ENCODE measurements at places on chromosomes 6 and 20.

DNA sequence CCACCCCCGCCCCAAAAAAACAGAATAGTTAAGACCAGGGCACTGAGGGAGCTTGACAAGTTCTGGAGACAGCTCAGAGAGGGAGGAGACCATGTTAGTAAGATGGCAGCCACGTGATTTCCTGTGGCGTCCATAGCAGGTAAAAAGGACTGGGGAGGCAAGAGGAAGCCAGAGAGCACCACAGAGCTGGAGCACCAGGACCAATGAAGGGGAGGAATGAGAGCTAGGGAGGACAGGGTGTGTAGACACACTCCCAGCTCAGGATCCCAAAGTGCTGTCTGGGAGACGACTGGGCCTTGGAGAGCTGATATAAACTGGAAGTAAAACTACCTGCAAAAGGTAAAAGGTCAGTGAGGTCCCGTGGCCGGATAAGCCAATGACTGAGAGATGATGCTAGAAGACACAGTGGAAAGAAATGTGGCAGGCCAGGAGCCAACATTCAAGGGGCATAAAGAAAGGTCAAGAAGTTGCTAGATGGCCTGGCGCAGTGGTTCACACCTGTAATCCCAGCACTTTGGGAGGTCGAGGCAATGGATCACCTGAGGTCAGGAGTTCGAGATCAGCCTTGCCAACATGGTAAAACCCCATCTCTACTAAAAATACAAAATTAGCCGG, 39.0 kb downstream of the SLC23A2 start:
- peak; percentile 23 for ATAC-seq

GRCh38 chr20:36542516-36543183, 1.3 kb downstream of the MYL9 start:
- no peak for ATAC-seq

GRCh38 chr6:152723398-152723797, 25.7 kb downstream of the MYCT1 start:
- no peak for ATAC-seq

DNA sequence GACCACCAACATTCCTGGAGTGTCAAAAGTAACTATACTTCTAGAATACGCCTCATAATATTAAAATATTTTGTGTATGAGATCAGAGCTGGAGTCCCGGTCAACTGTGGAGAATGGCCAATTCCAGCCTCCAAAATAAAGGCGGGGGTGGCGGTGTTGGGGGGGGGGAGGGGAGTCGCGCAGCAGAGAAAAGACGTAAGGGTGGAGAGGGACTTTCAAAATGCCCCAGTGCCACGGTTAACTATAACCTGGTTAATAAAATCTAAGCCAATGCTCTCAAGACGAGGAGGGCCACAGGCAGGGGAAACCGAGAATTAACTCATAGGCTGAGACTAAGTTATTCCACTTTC, 1.3 kb downstream of the NUP153 start:
- ATAC-seq, result no peak

- ATAC-seq, result no peak
Observed at GRCh38 chr6:15937602-15938001, 191.3 kb upstream of the MYLIP start.

- no peak for ATAC-seq
Observed at GRCh38 chr20:17179840-17180239, 47.0 kb upstream of the PCSK2 start.

GRCh38 chr20:10856237-10857015, 182.6 kb upstream of the JAG1 start:
- no peak for ATAC-seq

DNA sequence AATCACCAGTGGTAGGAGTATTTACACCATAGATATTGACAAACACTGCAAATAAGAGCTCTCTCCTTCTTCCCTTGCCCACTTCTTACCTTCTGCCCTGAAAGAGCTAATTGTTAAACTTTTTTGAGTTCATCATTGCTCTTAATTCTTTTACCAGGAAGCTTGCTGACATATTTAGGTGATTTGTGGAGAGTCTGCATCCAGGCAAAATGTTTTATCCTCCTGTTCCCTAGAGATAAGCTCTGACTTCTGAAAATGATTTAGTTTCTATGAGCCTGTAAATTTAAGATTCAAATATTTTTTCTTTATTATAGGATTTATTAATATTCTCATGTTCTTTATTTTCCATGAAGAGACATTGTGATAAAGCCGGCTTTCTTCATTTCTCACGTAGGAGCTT, 81.5 kb downstream of the ADGRB3 start:
- ATAC-seq, result no peak

DNA sequence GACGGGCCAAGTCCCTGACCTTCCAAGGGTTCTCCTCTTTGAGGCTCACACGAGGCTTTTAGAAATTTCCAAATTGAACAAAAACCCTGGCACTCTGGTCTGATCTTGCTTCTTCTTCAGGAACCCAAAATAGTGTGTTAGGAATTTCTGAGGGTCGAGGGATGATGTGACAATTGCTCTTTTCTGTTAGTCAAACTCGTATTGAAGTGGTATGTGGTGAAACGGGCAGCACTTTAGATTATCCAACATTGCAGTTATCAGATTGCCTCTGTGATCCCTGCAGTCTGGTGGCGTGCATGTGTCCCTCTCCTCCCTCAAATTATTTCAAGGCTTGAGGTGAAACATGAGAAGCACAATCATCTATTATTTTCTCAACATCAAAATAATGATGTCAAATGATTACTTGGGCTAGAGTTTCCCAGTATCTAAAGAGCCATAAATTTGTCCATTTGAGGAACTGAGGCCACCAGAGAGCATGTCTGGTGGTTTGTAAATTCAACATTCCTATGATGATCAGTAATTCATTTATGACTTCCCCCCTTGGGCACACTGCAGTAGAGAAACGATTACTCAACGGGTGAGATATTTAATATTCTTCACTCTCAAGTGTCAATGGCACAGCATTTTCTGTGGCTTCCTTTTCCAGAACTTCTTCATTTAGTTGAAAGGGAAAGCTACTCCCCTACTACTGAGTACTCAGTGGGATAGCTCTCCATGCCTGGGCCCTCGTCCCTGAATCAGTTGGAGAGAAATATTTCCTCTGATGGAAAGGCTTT, 308.6 kb upstream of the MAP3K7 start:
- no peak for ATAC-seq

DNA sequence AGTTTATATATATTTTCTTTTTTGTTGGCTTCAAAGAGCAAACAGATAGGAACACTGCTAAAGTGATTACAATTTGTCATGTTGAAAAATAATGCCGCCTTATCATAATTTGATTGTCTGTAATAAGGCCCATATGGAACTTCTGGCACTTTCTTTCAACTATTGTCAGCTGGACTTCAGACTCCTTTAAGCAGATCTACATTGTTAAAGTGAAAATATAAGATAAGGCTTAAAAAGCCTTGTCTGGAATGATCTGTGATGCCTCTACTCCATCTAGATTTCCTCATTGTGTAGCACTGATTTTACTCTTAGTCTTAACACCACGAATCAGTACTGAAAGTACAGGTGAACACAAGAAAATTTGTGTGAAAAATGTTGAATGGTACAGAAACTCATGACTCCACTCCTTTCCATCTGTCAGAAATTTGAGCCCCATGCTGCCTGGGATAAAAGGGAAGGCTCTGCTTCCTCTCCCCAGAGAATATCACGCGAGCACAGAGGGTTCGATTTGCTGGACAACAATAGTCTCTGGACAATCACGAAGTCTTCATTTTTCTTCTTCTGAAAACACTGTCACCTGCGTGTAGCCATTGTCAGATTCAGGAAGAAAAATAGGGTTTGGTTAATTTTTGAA, 56.0 kb downstream of the BCAS1 start:
- no peak for ATAC-seq

DNA sequence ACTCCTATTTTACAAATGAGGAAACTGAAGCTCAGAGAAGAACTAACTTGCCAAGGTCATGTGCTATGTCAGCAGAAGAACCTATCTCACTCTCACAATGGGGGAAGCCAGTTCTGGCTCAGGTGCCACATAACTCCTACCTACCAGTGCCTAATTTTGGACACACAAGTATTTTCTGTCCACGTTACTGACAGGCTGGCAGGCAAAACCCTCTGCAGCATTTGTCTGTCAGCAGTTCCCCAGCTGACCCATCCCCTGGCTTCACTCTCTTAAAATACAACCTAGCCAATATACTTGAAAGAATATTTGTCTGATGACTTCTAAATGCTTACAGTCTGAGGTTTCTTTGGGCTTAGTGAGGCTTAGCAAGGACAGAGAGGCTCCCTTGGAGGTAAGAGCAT, 15.5 kb downstream of the GSS start:
- no peak for ATAC-seq

DNA sequence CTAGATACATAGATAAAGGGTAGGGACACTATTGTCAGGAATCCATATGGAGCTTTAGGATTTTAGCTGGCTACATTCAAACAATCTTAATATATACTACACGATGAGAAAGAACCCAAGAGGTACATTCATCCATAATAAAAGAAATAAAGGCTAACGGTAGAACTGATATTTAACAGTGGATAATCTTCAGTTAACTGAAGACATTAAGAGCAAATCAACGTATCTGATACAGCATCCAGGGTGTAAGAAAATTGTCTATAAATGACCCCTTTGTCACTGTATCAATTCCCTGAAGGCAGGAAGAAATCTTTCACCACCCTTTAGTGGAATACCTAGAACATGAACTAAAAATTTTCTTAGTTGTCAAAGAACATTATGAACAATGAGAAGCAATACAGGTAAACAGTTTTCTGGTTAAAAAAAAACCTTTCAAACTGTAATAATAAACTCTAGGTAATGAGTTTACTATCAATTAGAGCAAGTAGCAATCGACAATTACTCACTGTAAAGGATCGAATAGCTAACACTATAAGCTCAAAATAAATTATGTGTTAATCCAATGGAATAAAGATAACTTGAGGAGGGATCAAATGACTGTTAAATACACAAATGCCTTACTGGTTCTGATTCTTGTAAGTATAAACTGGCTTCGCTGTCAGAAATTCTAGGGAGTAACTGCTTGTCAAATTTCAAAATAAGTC, 11.8 kb downstream of the ROMO1 start:
- no peak for ATAC-seq

- ATAC-seq, result peak; percentile 61
Observed at GRCh38 chr6:150016324-150017185, 8.8 kb downstream of the RAET1L start.

GRCh38 chr6:78308025-78308424, 559.3 kb upstream of the IRAK1BP1 start:
- no peak for ATAC-seq

DNA sequence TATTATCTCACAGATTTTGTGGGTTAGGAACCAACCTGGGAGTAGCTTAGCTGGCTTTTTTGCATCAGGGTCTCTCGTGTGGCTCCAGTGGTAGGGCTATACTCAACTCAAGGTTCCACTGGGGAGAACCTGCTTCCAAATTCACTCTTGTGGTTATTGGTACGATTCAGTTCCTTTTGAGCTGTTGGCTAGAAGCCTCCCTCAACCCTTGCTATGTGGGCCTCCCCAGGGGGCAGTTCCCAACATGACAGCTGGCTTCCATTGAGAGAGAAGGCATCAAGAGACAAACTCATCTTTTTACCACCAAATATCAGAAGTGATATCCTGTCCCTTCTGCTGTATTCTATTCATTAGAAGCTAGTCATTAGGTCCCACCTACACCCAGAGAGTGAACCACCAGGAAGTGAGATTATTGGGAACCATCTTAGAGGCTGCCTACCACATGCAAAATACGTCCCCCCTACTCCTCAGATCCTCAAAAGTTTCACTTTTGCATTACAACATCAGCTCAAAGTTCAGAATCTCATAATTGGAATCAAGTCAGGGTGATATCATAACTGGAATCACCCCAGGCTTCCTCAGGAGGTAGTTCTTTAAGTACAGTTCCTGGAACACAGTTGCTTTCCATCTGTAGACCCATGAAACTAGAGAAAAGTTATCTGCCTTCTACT, 30.9 kb downstream of the MKKS start:
- ATAC-seq, result no peak

- peak; percentile 72 for ATAC-seq
Observed at GRCh38 chr20:15654208-15654649, 919.0 kb downstream of the KIF16B start.

DNA sequence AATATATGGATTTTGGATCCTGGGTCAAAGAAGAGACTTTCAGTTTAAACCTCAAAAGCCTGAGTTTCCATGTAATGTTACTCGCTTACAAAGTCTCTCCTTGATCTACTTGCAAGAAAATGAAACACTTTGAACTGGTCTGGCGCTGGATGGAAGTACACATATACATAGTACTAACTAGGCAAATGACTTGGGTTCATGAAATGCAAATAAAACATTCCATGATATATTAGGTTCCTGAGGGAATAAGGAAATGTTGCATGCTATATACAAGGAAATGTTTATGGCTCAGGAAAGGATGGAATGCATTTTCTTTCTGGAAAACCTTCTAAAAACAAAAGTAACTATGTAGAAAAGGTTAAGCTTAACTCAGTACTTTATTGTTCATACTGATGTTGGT, 11.4 kb upstream of the TXLNB start:
- no peak for ATAC-seq

GRCh38 chr20:35243986-35244385, 17.5 kb downstream of the MMP24 start:
- no peak for ATAC-seq

DNA sequence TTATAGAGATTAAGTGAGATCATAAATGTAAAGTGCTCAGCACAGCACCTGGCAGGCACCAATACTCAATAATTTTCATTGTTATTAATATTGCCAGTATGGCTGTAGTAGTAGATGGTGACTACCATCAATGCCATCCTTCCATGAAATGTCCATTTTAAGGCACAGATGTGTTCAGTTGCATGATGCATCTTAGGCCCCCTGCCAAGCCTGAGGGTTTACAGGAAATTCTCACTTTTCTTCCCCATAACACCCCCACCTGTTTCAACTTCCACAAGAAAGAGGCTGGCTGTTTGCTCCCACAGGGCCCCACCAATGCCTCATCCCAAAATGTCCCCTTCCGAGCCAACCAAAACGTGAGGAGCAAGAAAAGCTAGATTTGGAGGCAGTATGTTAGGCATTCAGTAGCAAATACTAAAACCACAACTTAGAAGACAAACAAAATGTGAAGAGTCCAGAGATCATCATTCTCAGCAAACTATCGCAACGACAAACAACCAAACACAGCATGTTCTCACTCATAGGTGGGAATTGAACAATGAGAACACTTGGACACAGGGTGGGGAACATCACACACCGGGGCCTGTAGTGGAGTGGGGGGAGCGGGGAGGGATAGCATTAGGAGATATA, 110.6 kb upstream of the NHSL1 start:
- ATAC-seq, result no peak

- no peak for ATAC-seq
Observed at GRCh38 chr6:90298459-90299053, 1.9 kb upstream of the BACH2 start.

GRCh38 chr6:47788498-47788884, 6.7 kb downstream of the OPN5 start:
- ATAC-seq, result no peak

DNA sequence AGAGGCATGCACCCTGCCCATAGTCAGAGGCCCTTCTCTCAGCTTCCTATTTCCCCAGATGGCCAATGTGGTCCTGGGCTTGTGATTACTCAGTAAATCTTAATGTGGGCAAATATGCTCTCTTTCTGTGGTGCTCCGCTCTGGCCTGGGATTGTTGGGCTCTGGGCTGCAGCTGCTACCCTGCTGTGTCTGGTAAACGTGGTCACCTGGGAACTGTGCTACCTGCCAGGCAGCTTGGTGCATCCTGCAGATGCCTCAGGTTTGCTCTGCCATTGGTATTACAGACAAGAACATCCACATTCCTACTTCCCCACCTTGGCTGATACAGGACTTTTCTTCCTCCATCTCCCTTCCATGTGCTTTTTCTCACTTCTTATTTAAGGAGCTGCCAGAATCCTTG, 611.5 kb upstream of the IMPG1 start:
- no peak for ATAC-seq

- ATAC-seq, result no peak
Observed at GRCh38 chr6:112044856-112045255, 9.0 kb upstream of the CCN6 start.

Data from esophagus mucosa (tissue), 1 donor.